Gastroesophageal sphincter (tissue), 4 donors: ENCODE measurements at places on chromosomes 5 and 9. TPM values are rescaled to one million over a fixed set of nuclear protein-coding genes. Genes with fewer than 3 reads are reported as not detected.

The IFNA21 gene
- not detected for total RNA-seq

The UBE2QL1 gene
- 0.15 TPM for total RNA-seq

The GBA2 gene
- total RNA-seq = 35.3 TPM

The MTMR12 gene
- 44.2 TPM for total RNA-seq

The GAS1 gene
- total RNA-seq = 167 TPM

The CA9 gene
- total RNA-seq = not detected

The FGF10 gene
- total RNA-seq = 33.7 TPM

The RFX3 gene
- 7.8 TPM for total RNA-seq

The INSL4 gene
- total RNA-seq = not detected

The PPP3R2 gene
- not detected for total RNA-seq

The RNF208 gene
- 1.6 TPM for total RNA-seq

The BTNL9 gene
- 7.5 TPM for total RNA-seq
